ENCODE measurements at places on chromosomes 11 and 22.
A peak's percentile ranks its signal among the peaks of the same experiment; 100 is the strongest.

DNA sequence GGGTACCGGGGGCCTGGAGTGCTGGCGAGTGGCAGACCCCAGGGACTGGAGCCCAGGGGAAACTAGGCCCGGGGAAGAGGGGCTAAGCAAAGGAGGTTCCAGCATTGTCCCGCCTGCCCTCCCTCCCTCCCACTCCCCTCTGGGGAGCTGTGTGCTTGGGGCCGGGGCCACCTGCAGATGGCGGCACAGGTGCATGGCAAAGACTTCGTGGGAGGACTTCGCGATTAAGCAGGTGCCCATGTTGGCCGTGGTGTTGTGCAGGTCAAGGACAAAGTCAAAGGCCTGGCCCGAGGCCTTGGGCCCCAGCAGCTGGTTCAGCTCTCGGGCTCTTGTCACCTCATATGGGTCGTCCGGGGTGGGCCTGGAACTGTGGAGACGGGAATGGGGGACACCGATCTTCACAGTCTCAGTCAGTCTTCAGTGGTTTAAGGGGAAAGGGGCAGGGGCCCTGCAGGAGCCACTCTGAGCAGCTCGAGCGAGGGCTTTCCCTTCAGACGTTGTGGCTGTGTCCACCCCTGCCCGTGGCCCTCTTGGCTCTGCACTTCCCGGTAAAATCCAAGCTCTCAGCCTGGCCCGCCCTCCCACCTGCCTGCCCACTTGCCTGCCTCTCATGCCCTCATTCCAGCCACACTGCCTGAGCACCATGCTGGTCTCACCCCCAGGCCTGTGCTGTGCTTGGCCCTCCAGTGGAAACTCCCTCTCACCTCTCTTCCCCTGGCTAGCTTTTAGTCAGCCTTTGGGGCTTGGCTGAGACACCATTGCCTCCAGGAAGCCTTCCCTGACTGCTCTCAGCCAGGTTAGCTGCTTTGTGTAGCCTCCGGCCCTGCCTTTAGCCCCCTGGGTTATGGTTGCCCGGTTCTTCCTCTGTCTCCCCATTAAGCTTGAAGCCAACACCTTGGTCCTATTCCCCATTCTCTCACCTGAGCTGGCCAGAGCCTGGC, 4.7 kb downstream of the ACY3 start:
- no peak for DNase-seq

DNA sequence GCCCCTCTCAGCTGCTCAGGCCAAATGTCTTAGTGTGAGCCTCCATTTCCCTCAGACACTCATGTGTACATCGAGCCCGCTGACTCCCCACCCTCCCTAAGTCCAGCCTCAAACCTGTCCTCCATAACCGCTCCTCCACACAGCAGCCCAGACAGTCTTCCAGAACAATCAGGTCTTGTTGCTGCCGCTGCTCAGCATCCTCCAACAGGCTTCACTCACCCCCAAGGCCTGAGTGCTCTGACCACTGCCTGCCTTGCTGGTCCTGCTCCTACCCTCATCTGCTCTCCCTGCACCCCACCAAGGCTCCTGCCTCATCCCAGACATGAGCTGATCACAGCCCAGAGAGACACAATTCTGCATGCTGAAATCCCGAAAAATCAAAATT, 17.1 kb downstream of the PSMD13 start:
- no peak for DNase-seq

DNA sequence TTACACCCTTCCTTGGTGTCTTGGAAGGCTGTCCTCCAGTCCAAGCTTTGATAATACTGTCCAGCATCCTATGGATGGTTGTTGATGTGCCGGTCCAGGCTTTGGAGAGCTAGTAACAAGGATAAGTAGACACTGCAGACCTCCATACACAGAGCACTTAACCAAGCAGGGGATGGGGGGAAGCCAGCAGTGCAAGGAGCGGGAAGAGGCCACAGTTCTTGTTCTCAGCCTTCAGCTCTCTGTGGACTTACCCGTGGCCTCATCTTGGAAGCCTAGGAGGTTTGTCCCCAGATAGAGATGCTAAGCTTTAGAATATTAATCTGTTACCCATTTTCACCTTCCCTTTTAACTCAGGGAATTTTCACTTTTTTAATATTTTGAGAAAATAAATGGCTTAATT, 30.9 kb upstream of the ZC3H12C start:
- DNase-seq = no peak

DNA sequence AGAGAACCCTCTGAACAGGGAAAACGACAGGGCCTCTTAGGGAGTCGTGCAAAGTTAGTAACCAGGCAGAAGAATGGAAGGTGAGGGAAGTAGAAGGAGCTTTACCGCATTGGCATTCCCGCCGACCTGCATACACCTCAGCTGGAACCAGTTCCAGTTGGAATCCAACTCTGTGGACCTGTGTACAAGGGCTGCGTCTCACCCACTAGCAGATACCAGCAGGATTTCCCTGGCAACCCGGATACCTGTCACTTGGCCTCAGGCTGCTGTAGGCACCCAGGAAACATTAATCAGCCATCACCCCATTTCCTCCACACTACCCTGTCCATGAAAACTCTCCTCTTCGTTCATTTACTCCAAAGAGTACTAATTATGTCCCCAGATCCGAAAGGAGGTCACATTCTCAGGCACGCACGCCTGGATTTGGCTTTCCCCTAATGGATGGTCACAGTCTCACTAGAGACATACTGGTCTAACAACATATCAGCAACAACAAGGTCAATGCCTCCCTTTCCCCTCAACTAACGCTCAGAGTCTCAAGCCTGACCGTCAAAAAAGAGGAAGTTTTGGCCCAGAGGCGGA, 842 bp downstream of the ARFGAP2 start:
- no peak for DNase-seq

DNA sequence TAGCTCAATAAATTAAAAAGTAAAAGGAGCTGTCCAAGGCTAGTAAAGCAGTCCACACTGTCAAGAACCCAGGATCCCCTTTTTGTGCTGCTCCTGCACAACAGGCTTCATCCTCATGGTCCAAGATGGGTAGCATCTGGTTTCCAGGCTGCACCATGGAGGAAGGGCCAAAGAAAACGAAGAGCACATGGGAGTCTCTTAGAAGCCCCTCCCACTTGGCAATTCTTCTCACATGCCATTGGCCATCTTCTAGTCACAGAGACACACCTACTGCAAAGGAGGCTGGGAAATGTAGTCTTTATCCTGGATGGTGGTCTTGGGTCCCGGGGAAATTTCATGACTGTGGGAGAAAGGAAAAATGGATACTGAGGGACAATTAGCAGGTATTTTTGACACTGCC, 37.8 kb downstream of the PRR5L start:
- peak; percentile 19 for DNase-seq

DNA sequence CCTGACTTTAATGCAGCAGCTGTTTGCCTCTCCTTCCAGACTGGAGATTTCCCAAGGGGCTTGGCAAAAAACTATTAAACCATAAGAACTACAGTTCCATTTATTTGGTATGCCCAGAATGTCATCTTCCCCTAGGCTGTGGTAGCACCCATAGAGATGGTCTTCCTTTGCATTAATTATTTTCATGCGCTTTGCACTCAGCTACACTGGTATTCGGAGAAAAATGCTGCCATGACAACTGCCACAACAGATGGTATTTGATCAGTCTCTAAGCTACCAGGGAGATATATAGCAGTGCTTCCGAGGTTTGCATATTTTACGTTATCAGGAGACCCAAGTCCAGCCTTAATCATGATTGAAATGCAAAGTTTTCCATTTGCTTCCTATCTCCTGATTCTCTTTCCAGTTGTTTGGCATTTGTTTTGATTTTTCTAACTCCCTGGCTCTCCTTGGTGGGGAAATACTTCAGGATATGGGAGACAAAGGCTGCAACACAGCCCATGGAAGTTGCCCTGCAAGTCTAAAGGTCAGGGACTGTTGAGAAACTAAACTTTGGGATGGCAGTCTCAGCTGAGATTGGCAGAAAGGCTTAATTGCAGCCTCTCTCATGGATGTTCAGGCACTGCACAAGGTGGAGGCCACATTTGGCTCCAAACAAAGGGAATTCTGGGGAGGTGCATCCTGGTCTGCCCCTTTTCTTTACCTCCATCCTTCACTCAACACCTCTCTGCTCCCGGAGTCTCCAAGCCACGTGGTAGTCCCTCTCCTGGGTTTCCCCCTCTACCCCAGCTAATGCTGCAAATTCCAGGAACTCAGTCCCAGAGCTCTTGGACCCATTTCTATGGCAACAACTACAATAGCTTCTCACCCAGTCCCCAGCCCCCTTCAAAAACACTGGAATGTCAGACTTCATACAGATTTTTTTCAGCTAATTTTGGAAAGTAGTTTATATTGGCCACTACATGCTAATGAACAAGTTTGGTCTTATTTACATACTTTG, 151.8 kb downstream of the NAV2 start:
- no peak for DNase-seq

DNA sequence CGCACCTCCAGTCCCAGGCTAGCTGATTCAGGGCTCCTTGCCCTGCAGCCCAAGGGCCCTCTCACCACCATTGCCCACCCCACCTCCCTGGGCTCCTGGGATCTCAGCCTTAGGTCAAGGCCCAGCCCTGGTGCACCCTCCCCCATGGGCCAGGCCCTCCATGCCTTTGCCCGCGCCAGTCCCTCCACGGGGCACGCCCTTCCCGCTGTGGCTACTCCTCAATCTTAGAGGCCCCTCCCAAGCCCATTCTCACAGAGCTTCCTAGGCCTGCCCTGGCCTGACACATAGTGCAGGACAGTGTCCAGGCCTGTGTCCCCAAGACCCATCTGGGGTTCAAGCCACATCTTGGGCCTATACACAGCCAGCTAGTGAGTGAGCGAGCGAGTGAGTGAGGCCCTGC, 6.9 kb downstream of the GP1BB start:
- no peak for DNase-seq

GRCh38 chr22:33639588-33640254, 280.6 kb downstream of the LARGE1 start:
- DNase-seq = no peak

DNA sequence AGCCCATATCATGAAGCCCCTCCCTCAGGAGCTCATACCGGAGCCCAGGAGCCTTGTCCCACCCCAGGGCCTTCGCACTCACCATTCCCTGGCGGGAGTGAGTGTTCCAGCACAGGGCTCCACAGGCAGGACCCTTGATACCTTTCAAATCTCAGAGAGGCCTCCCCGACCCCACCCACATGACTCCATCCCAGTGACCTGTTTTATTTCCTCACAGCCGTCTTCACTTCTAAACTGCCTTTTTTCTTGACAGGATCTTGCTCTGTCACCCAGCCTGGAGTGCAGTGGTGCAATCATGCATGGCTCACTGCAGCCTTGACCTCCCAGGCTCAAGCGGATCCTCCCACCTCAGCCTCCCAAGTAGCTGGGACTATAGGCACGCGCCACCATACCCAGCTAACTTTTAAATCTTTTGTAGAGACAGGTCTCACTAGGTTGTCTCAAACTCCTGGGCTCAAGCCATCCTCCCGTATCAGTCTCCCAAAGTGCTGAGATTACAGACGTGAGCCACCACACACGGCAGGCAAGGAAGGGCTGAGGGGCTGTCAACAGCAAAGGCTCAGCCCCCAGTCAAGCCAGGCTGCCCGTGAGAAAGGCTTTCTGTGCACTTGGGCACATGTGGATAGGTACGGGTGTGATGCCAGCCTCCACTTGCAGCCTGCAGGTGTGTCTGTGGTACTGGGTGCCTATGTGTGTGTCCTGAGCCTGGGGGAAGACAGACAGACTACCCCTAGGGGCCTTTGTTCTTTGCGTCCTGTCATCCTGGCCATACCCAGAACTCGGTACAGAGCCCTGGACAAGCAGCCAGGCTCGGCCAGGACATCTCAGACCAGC, 9.3 kb downstream of the RPL3 start:
- DNase-seq = no peak

DNA sequence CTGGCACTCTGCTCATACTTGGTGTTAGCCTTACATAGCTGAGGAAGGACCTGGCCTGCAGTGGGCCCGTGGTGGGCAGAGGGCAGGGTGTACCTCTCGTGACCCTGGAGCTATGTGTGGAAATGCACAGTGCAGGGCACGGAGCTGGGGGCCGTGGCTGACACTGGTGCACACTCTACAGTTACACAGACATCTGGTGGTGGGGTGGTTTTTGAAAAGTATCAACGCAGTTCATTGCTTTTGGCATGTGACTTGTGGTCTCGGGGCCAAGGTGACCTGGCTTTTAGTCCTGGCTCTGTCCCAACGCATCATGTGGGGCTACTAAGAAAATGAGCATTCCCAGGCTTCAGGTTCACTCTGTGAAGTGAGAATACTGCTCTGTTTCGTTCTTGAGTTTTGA, 553.6 kb downstream of the NTM start:
- no peak for DNase-seq

- no peak for DNase-seq
Observed at GRCh38 chr11:109983358-109983757, 109.8 kb upstream of the ZC3H12C start.

DNA sequence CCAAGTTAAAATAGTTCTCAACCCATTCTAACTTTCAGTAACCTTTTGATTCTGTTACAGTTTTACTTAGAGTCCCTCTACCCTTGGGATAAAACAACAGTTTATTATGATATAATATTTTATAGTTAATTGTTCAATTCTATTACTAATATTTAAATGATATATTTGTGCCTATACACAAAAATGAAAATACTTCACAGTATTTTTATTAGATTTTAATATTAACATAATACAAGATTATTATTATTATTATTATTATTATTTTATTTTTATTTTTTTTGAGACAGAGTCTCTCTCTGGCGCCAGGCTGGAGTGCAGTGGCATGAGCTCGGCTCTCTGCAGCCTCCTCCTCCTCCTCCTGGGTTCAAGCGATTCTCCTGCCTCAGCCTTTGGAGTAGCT, 416.7 kb downstream of the NTM start:
- no peak for DNase-seq

GRCh38 chr22:49272546-49273125, 555.0 kb downstream of the BRD1 start:
- no peak for DNase-seq

DNA sequence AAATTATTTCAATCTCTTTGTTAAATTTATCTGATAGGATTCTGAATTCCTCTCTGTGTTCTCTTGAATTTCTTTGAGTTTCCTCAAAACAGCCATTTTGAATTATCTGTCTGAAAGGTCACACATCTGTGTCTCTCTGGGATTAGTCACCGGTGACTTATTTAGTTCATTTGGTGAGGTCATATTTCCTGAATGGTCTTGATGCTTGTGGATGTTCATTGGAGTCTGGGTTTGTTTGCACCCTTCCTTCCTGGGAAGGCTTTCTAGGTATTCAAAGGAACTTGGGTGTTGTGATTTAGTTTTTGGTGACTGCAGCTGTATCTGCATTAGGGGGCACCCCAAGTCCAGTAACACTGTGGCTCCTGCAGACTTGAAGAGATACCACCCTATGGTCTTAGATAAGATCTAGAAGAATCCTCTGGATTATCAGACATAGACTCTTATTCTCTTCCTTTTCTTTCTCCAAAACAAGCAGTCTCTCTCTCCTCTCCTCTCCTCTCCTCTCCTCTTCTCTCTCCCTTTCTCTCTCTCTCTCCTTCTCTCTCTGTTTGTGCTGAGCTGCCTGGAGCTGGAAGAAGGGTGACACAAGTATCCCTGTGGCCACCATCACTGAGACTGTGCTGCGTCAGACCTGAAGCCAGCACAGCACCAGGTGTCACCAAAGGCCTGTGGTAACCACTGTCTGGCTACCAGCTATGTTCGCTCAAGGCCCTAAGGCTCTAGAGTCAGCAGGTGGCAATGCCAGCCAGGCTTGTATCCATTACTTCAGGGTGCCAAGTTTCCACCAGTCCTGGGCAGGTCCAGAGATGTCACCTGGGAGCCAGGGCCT, 3.3 kb upstream of the HEPN1 start:
- DNase-seq = no peak
